Stimulated activated CD8-positive, alpha-beta memory T cell treated with anti-CD3 and anti-CD28 coated beads, Interleukin-15, amount 100 ng/mL, for 48 hours (primary cell): ENCODE measurements at places on chromosomes 16 and 17.
A peak's percentile ranks its signal among the peaks of the same experiment; 100 is the strongest.

DNA sequence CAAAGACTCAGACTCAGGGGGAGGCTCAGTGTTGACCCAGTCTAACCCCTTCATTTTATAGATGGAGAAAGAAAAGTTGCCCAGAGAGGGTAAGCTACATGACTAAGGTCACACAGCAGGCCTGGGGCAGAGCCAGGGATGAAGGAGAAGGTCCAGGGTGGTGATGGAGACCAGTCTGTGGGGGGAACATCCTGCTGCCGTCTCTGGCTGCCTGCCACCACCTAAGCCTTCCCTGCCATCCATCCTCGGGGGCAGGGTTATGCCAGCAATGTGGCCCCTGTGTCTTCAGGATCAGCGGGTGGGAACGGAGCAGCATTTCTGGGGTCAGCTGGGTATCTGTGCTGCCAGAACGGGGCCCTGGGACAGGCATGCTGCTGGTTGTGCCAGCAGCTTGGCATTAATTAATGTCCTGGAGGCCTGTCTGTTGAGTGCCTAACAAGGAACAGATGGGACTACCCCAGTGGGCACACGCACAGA is 5.5 kb downstream of the DOK4 start:
- no peak for DNase-seq

GRCh38 chr17:8631554-8631877 is 991 bp upstream of the MYH10 start:
- no peak for DNase-seq

- no peak for DNase-seq
These were observed 42.1 kb downstream of the ITGAM start for GRCh38 chr16:31301708-31302400.

- no peak for DNase-seq
These were observed 262.6 kb downstream of the MAP2K6 start for GRCh38 chr17:69677130-69677529.

GRCh38 chr17:17107281-17107680 is 65.0 kb downstream of the MPRIP start:
- DNase-seq: no peak

DNA sequence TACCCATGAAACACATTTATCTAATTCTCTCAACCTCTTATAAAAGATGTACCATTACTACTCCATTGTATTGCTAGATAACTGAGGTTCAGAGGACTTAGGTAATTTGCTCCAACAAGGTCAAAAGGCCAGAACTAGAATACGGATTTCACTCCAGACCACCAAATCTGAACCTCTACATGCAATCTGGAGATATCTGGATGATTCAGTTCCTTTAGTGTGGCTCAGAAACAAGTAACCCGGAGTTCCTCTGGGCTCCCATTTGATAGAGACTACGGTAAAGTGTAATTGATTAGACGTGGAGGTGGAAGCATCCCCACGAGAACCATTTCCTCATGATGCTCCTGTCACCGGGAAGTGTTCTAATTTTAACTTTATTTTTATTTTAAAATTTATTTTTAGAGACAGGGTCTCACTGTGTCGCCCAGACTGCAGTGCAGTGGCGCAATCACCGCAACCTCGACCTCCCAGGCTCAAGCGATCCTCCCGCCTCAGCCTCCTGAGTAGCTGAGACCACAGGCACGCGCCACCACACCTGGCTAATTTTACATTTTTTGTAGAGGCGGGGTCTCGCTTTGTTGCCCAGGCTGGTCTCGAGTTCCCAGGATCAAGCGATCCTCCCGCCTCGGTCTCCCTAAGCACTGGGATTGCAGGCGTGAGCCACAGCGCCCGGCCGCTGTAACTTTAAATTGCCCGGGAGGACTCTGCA is 608 bp upstream of the COX10 start:
- no peak for DNase-seq

- peak; percentile 84 for DNase-seq
These were observed at the start of gene SEC14L5 for GRCh38 chr16:4957720-4958509. SEC14L5 (plus strand) TSS chr16:4958330; CDS start chr16:4959324, 994 bp downstream.

- no peak for DNase-seq
These were observed 3.1 kb downstream of the RAB11FIP4 start for GRCh38 chr17:31394544-31394943.

- DNase-seq: no peak
These were observed 2.5 kb downstream of the LAT start for GRCh38 chr16:28987170-28987853.

DNA sequence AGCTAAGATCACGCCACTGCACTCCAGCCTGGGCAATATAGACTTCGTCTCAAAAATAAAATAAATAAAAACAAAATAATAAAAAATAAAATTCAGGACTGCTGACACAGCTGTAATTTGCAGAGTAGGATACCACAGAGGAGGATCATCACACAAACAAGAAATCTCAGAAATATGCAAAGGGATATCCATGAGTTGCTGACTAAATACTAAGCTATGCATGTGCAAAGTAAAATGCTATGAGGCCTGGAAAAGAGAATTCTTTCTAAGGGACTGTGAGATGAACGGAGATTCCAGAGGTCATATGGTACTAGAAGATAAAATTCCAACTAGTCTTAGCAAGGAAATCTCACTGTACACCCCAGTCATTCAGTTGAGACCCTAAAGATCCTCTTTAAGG is 74.8 kb downstream of the SLC39A11 start:
- no peak for DNase-seq

DNA sequence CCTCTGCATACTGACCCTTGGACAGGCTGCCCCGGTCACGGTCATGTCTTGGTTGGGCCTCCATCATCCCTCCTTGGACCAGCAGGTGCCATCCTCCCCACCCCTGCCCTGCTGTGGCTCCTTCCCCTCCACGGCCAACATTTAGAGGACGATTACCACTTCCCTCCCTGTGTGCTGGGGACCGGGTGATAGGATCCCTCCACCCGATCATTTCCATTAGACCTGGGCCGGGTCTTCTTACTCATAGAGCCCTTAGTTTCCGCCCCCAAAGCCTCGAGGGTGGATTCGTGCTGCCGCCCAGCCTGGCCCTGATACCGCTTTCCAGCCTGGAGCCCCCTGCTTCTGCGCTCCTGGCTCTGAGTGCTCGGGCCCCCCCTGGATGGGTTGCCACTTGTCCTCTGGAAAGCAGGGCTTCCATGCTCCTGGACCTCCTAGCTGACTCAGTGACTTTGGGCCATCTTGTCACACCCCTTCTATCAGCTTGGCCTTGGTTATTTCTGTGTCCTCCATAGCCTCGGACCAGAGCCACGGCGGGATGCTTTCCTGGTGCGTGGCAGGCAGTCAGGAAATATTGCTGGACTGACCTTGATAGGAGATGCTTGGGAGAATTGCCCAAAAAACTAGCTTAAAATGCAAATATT is 171.4 kb downstream of the SEC14L1 start:
- no peak for DNase-seq

DNA sequence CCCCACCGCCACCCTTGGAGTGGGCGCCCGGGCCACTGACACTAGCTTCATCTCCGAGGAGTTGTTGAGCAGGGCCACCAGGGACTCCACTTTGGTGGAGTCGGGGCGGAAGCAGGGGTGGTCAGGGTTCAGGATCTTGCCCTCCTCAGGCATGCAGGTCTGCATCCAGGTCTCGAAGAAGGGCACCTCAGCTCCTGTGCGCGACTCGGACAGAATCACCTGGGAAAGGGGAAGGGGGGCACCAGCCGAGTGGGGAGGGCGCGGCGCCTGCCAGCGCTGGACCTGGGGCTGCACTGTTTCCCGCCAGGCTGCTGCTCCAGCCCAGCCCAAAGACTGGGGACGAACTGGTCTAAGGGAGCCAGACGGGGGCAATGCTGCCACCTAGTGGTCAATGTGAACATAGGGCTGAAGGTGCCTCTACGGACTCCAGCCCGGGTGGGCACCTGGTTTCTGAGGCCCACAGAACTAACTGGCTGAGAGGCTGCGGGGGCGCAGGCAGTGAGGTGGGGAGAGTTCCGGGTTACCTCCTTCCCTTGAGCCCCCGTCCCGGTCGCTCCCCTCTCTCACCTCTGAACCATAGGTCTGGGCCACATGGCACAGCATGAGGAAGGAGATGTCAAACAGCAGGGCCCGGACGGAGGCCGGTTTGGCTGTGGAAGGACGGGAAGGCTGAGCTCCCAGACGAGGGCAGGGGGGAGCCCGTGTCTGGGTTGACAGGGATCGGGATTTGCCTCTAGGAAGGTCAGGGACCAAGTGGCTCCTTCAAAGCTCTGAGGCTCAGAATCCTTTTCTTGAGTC is 11.8 kb downstream of the CSF3 start:
- DNase-seq: peak; percentile 61

GRCh38 chr16:29107299-29107698 is 122.4 kb downstream of the LAT start:
- no peak for DNase-seq

DNA sequence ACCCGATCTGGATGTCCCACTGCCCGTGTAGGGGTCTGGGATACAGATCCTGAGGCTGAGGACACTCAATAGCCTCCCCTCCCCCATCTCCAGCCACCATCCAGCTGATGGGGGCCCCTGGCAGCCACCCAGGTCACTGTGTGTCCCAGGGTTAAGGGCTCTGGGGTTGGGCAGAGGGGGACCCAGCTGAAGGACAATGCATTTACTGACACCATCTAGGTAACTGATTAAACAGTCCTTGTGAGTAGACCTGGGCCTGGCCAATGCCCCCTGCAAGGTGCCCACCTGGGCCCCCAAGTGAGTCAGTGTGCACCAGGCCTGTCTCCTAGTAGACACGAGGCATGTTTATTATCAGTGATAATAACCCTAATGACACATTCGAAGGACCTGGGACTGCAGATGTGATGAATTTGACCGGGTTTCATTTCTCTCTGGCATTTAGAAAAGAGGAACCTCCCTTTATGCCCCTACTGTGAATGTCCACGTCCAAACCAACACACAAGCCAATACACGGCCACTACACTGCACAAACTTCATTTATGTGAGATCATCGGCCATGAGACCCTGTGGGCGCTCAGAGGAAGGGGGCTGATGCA is 261.9 kb upstream of the FOXF1 start:
- DNase-seq: no peak

- no peak for DNase-seq
These were observed 948.1 kb downstream of the KCNJ2 start for GRCh38 chr17:71117466-71117865.

- DNase-seq: no peak
These were observed 21.4 kb downstream of the ENPP7 start for GRCh38 chr17:79752175-79752574.

GRCh38 chr16:78608305-78608776 is 508.9 kb downstream of the WWOX start:
- no peak for DNase-seq

DNA sequence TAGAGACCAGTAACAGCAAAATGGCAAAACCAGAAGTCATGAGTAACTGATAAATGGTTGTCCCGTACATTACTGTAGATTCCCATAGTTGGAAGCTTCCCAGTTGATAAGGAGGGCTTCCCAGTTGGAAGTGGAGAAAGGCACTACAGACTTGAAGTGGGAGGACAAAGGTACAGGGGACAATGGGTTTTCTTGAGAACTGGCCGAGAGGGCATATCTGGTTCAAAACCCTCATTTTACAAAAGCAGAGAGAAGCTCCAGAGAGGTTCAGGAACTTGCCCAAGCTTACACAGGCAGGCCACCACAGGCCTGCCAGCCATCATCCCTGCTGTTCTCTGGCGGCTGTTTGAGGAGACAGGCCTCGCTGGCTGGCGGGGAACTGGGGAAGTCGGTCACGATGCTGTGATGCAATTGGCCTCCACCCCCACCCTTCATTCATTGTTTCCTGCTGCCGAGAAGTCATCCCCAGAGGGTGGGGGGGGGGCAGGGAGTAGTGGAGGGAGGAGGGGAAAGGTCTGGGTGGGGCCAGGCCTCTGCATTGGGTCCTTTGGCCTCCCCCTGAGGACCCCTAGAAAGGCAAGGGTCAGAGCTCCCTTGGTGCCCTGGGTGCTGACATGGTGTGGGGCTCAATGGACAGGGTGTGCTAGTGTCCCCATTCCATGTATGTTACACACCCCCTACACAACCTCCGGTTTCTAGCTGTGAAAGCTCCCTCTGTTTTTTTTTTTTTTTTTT is 3.0 kb downstream of the UBALD2 start:
- DNase-seq: peak; percentile 73

DNA sequence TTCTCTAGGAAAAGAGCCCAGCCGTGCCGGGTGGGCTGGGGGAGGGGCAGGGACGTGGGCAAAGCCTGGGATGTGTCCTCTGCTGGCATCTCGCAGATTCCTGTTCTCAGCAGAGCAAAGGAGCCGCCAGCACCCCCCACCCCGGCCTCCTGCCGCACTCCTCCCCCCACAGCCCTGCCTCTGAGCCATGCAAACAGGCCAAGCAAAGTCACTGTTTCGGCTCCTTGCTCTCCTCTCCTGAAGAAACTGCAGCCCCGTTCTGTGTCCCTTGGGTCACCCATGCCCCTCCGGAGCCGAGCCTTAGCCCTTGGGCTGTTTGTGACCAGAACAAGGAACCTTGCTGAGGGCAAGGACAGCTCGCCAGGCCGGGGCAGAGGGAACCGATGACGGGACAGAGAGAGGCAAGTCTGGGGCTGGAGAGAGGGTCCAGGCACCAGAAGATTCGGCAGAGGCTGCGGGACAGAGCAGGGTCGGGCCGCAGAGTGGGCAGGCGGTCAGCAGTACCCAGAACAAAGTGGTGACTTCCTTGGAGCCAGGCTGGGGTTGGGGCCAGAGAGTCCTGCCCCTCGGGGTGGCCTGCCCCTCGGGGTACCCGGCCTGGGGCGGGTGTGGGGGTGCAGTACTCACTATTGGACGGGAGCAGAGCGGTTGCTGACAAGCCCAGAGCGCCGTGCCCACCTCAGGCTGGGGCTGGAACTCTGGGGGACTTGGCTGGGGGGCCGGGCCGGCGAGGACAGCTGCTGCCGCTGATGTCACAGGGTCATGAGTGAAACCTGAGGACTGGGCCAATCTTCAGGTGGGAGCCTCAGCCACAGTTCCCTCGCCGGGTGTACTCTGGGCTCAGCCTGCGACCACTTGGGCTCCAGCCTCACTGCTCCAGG is 9.2 kb upstream of the PRR29 start:
- DNase-seq: no peak

GRCh38 chr16:30903596-30903995 is 7.2 kb downstream of the CTF1 start:
- DNase-seq: no peak

DNA sequence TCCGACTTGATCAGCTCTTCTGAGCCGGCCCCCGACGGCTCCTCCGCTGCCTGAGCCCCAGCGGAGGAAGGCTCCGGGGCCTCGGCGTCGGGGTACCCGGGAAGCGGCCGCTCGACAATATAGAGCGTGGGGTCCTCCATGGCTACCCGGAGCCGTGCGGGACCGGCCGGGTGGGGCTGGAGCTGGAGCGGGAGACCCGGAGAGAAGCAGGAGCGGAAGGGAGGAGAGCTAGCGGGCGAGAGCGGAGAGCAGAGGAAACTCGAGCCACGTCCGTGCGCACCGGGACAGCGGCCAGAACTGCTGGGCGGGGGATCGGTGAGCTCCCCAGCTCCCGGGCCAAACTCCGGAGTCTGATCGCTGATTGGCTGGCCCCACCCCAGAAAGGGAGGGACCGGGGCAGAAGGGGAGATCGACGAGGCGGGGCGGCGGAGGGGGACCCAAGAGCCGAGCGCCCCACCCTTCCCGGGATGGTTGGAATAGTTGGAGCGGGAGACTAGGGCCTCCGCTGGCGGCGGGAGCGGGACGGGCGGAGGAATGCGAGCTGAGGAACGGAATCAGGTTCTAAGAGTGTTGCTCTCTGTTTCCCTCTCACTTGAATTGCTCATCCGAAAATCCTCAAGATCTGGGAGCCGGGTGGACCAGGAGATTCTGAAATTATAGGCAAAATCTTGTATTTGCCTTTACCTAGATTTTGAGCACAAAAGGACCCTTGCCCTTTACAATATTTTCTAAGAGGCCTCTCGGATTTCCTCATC is at the start of gene CAVIN1:
Gene CAVIN1, minus strand, starts transcription at position 299 of the 755 bp plus-strand sequence. Its CDS starts 159 bp downstream, at position 140.
- no peak for DNase-seq
